ENCODE measurements at places on chromosomes 1 and 21.

GRCh38 chr21:33514229-33514628, 22.7 kb upstream of the DNAJC28 start:
- no peak for DNase-seq

- peak; percentile 36 for DNase-seq
Measured at GRCh38 chr21:44870748-44871495, 2.6 kb downstream of the PTTG1IP start.

GRCh38 chr1:171965777-171966176, 124.5 kb downstream of the DNM3 start:
- no peak for DNase-seq

DNA sequence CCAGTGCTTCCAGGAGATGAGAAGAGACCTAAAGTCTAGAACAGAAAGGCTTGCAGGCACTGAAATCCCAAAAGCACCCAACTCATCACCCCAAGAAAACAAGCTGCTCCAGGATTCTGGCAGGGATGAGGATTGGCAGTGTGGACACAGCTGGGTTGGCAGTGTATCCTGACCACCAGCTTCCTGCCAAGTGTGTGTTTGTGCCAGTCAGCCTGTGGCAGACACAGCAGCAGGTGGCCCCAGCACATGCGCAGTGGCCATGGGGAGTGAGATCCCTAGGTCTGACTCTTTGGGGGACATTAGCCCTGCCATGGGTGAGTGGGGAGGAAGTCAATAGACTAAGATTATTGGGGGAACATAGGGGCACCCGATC, 8.7 kb upstream of the SNAPIN start:
- peak; percentile 12 for DNase-seq

DNA sequence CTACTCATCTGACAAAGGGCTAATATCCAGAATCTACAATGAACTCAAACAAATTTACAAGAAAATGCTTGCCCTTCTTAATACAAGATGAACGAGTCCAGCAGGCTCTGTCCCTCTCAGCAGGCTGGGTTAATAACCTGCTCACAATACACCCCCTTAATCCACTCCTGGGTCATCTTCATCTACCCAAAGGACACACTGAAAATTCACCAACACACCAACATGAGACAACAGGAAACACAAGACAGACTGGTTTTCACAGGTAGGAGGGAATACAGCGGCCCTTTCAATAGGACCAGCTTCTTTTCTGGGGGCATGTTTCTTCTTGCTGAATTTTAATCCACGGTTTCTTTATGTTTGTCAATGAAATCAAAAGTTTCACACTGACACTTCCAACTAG, 44.6 kb downstream of the SUSD4 start:
- DNase-seq = no peak

GRCh38 chr1:48294656-48295055, 72.1 kb downstream of the SLC5A9 start:
- no peak for DNase-seq
